ENCODE measurements at places on chromosomes 12 and 14.
A peak's percentile ranks its signal among the peaks of the same experiment; 100 is the strongest.

DNA sequence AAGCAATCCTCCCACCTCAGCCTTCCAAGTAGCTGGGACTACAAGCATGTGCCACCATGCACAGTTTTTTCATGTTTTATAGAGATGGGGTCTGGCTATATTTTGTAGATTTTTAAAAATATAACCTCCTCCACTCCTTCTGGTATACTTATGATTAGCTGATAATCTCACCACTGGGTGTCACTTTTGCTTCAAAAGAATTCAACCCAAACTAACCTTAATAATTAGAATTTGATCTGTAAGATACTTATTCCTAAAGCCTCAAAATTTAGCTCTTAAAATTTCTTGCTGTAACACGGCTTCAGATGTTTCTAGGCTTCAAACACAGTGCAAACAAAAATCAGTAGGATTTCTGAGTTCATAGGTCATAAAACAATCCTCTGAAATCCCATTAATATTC lies 130.3 kb downstream of the CEP83 start:
- DNase-seq = no peak

GRCh38 chr14:61519106-61519505 lies 176.2 kb upstream of the HIF1A start:
- no peak for DNase-seq

DNA sequence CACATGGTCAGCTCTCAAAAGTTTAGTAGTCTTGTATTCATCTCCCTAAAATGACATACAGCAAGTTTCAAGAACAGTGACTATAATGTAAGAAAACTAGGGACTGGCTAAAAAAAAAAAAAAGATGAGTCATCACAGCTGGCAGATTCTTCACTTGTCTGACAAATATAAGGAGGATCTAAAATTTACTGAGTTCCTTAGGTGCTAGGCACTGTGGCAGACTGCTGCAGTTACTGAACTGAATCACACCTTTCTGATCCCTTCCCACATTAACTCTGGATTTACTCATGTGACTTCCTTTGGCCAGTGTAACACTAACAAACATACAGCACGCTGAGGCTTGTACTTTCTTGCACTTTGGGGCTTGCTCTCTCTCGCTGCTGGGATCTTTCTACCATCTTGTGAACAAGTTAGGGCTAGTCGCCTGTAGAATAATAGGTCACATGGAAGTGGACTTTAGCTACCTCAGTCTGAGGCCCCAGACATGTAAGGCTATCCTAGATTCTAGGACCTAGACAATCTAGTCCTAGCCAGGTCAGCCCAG lies 32.1 kb downstream of the BAZ1A start:
- DNase-seq = peak; percentile 54

DNA sequence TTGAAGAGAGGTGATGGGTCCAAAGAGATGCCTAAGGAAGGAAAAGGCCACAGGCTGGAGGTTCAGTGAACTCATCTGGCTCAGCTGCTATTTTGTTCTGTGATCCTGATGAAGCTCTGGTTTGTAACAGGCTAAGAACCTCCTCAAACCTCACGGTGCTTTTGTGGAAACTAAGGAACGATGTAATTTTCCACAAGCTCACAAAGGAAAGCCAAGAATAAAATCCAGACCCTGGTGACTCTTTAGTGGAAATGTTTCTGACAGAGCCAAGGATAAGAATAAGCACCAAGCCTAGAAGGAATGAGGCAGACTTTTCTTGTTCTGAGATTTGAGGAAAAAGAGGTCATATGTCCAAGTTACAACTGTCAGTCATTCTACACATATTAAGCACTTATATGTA lies 93.6 kb downstream of the SLC24A4 start:
- no peak for DNase-seq

DNA sequence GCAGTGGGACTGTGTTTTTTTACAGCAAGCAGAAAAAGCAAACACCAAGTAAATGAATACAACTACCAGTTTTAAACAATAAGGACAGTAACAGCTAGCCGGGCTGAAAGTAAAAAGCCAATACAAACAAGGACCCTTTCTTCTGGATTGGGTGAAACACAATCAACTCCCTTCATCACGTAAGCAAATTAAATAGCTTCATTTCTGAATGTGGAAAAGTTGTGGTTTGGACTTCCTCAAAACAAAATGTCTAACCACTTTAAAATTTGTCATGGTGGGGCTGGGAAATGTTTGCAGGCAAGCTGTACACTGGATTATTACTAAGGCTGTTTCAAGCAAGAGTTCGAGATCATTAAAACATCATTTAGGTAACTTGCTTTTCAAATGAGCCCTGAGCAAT lies 47.4 kb downstream of the TCHP start:
- peak; percentile 80 for DNase-seq

DNA sequence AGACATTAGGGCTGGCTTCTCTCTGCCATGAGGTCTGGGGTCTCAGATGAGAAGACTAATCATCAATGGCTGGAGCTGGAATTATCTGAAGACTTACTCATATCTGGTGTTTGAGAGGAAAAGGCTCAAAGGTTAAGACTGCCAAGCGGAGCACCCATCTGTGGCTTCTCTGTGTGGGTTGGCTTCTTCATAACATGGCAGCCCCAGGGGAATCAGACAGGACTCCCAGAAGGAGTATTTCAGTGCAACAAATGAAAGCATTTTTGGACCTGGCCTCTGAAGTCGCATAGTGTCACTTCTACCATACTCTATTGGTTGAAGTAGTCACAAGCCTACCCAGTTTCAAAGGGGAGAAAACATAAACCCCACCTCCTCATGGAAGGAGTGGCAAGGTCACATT lies 171.8 kb upstream of the KRR1 start:
- DNase-seq = no peak

DNA sequence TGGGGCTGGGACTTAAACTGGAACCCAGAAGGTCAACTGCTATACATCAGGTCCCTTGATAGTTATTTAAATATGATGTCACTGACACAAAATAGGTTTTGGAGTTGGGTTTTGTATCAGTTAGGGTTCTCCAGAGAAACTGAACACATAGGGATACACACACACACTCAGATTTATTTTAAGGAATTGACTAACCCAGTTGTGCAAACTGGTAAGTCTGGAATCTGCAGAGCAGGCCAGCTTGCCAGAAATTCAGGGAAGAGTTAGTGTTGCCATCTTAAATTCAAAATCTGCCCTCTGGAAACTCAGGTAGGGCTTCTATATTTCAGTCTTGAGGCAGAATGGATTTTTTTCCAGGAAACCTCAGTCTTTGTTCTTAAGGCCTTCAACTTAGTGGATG lies 36.9 kb downstream of the MAPK1IP1L start:
- DNase-seq = no peak

DNA sequence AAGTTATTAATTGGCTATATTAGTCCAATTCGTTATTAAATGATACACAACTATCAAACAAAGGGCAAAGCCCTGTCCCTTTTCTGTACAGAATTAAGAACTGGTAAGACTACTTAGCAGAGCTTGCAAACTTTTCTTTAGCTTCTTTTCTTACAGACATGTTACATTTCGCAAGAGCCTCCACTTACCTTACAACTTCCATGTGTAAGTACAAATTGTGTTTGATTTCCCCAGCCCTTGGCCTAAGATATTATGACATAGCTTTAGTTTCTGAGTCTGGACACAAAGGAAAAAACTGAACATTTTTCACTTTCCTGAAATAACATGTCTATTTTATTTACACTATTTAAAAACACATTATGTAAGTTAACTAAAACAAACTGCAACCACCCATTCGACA lies 1.7 kb downstream of the ATF7 start:
- DNase-seq = no peak

DNA sequence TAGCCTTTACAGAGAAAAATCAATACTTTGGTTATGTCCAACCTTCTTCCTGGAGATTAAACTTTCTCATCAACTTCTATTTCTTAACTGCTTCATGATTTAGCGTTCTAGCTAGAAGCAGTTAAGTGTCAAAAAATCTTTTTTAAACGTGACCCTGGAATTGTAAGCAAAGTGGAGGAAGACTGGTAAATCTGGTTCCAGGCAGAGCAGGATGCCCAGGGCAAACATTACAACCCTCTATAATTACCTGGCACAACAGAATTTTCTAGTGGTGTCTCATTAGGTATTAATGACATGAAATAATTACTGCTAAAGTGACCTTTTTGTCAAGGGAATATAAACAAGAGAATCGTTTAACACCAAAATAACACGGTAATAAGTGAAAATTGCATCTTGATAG lies 320.8 kb downstream of the MED13L start:
- DNase-seq = no peak

DNA sequence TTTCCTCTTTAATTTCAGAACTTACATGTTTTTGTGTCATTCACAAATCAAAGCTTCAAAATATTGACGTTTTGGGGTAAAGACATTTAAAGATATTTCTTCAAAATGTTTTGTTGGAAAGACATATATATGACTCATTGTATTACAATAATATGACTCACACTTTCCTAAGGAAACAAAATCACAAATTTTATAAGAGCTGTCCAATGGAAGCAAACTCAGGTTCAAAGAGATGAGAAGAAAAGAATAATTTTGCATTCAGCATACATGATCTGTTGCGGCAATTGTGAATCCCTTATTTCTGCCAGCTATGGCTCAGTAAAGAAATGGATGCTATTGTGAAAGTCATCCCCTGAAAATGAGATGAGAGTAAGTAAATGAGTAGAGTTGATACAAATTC lies 82.7 kb downstream of the GRIP1 start:
- no peak for DNase-seq

- DNase-seq = no peak
These were observed 303.3 kb downstream of the DPF3 start for GRCh38 chr14:72590577-72590976.

- DNase-seq = peak; percentile 45
These were observed 52.2 kb upstream of the CD163 start for GRCh38 chr12:7555752-7556151.

GRCh38 chr12:88433997-88434703 lies 146.1 kb downstream of the KITLG start:
- no peak for DNase-seq

DNA sequence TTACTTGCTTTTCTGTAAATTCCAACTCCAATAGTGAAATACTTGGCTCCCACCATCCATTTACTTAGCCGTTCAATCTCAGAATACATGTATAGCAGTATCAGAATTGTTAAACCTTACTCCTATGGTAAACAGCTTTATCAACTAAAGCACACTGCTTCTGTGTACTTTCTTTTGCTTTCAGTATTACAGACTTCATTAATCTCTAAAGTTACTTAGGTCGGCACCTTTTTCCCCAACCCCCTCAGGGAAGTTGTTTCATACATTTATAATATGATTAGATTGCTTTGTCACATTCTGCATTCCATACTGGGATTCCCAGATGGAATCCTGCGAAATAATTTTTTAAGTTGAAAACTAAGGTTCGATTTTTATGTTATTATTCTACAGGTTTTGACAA lies 12.5 kb downstream of the AVPR1A start:
- DNase-seq = no peak

DNA sequence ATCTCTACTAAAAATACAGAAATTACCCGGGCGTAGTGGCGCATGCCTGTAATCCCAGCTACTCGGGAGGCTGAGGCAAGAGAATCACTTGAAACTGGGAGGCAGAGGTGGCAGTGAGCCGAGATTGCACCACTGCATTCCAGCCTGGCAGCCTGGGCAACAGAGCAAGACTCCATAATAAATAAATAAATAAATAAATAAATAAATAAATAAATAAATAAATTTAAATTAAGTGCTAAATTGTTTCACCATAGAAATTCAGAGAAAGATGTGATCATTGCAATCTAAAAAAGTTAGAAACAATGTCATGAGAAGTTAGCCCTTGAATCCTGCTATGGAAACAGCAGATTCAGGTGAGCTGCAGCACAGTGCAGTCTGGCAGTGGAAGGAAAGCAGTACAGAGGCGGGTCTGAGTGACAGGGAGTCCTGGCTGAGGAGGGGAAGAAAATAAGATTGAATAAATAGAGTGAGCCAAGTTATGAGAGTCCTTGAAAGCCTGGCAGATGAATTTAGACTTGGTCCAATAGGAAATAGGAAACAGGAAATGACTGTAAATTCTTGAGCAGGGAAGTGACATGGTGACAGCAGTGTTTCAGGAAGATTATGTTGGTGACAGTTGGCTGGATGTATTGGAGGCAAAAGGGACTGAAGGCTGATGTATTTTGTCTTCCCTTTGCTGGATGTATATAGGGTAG lies 241.5 kb downstream of the GXYLT1 start:
- no peak for DNase-seq

GRCh38 chr14:106276326-106277267 lies 750.2 kb downstream of the TMEM121 start:
- no peak for DNase-seq

GRCh38 chr12:32051511-32052211 lies 55.0 kb upstream of the BICD1 start:
- peak; percentile 71 for DNase-seq

DNA sequence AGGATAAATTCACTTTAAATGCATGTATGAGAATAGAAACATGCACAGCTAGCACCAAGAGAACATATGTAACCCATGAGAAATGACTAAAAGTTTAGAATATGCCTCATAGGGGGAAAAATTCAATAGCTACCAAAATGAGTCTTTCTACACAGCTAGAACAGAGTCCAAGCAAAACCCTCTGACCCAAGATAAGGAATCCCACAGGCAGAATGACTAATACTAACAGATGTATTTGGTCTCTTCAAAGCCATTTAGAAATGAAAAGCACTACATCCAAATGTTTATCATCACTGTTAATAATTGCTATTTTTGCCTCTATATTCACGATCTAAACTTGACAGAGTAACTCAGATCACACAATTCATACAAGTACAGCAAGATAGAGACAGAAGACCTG lies 44.0 kb downstream of the KICS2 start:
- DNase-seq = no peak

GRCh38 chr12:114918535-114919233 lies 234.7 kb upstream of the TBX3 start:
- peak; percentile 92 for DNase-seq

GRCh38 chr14:61355892-61356325 lies 34.5 kb downstream of the PRKCH start:
- no peak for DNase-seq

DNA sequence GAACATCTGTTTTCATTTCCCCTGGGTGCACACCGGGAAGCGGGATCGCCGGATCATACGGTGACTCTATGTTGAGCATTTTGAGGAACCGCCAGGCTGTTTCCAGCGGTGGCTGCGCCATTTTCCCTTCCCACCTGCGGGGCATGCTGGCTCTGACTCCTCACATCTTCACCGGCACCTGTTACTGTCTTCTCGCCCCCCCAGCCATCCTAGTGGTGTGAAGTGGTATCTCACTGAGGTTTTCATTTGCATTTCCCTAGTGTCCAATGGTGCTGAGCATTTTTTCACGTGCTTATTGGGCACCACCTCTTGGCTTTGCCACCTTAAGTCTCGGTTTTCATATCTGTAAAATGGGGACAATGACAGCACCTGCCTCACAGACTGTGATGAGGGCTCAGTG lies 44.1 kb upstream of the EML1 start:
- DNase-seq = no peak

GRCh38 chr12:108377260-108377659 lies 38.1 kb upstream of the CMKLR1 start:
- no peak for DNase-seq

GRCh38 chr14:25046301-25046943 lies 3.5 kb downstream of the STXBP6 start:
- no peak for DNase-seq

- no peak for DNase-seq
These were observed 456.7 kb downstream of the SLC16A7 start for GRCh38 chr12:60052483-60052882.

Measured in GM04503 (cell line).